ENCODE measurements at places on chromosomes 12 and 14.
A peak's percentile ranks its signal among the peaks of the same experiment; 100 is the strongest.

DNA sequence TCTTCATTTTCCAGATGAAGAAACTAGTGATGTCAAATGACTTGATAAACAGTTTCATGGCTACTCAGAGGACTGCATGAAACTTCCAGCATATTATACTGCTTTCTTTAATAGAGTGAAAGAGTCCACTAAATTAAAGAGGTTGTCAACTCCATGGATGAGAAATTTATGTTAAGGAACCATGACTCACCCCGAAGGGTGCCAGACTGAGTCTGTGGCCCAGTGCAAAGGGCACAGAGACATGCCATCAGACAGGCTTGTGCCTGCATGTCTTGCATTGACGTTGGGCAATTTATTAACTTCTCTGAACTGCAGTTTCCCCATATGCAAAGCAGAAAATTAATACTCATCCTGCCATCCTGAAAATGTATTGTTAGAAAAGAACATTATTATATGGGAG, 382.4 kb downstream of the APAF1 start:
- DNase-seq: no peak

DNA sequence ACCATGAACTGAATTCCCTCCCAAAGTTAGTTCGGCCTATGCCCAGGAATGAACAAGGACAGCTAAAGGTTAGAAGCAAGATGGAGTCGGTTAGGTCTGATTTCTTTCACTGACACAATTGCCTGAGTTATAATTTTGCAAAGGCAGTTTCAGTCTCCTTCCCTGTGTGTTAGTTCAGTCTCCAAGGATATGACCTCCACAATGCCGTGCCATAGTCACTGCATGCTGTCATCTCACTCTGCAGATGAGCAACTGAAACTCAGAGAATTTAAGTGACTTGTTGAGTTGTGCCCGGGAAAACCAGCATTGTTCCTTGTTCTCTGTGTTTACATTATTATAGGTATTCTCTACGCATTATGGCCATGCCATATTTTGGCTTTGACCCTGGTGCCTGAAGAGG, 10.1 kb upstream of the SERPINA1 start:
- DNase-seq: no peak

GRCh38 chr14:37157987-37158386, 14.4 kb downstream of the SLC25A21 start:
- DNase-seq: no peak

GRCh38 chr12:57430112-57430930, 522 bp downstream of the R3HDM2 start:
- DNase-seq: no peak

GRCh38 chr14:76134231-76134630, 17.5 kb upstream of the GPATCH2L start:
- no peak for DNase-seq

DNA sequence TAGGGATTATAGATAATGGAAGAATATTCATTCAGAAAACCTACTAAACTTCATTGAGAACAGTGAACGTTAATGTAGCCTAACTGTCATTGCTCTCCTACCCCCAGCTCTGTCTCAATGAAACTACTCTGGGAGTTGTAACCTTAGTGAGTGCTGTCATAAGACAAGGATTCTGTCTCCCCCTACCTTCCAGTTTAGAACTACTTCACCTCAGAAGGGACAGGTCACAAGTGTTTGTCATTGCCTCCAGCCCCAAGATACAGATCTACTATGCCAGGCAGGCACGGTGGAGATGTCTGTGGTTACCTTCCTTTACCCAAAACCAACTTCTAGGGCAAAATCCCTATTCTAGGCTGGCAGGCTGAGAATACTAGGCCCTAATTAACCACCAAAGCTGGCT, 833.1 kb upstream of the SEL1L start:
- no peak for DNase-seq

DNA sequence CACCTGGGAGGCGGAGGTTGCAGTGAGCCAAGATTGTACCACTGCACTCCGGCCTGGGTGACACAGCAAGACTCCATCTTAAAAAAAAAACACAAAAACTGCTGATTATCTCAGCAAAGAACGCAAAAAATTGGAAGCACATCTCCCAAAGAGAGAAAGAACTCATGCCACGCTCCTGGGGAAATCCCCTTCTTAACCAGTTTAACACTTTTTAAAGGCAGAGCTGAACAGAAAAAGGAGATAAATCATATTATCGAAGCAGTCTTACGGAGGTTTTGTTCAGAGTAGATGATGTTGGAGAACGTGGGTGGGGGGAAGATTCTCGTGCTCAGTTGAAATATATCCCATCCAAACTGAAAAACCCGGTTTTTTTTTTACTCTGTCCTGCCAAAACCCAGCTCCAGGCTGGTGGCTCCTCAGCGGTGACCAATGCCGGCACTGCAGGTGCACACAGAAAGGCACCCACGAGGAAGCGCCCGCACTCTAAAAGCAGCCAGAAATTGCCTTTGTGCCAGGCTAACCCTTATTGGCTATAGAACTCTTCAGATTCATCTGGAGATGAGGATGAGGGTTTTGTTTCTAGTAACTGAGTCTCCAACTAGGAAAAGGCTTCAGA, 100.2 kb upstream of the PARP11 start:
- peak; percentile 42 for DNase-seq

DNA sequence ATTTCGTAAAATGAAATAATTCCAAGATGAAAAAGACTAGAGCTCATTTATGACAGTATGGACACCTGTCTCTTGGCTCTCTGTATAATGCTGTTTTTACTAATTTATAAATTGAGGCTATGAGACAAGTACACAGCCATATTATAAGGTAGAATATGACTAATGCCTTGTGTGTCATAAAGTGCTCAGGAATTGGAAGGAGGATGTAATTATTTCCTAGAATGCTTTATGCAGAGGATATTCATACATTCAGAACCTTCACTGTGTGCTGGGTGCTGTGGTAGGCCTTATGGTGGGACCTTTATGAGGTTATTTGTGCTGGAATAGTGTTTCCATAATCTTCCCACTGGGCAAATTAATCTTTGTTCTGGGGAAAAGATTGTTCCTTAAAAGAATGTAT, 13.3 kb downstream of the PCNX1 start:
- DNase-seq: no peak

DNA sequence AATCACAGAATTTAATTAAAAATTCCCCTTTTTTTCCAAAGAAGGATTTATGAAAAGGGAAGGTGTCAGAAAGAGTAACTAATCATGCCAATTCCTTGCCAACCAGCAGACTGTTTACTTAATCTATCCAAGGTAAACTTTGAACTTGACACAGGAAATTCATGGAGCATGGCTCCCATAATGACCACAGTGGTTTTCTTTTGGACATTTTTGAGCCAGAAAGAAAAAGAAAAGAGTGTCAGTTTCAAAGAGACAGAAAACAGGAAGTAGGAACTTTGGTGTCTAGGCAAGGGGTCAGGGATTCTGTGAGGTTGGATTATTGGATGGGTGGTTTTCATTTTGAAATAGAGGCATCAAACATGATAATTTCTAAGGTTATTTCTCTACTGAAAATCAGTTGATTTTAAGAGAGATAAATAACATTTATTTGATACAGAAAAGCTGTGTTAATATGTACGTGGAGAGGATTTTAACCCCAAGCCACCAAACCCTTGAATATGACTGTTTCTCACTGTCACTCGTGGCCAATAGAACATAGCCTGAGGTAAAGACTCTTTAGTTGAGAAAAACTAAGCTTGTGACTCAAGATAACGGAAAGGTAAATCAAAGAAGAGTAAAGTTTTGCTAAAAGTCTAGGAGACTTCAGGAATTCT, 196.1 kb downstream of the TTC6 start:
- DNase-seq: no peak

- peak; percentile 23 for DNase-seq
Measured at GRCh38 chr14:61510736-61511557, 184.4 kb upstream of the HIF1A start.

DNA sequence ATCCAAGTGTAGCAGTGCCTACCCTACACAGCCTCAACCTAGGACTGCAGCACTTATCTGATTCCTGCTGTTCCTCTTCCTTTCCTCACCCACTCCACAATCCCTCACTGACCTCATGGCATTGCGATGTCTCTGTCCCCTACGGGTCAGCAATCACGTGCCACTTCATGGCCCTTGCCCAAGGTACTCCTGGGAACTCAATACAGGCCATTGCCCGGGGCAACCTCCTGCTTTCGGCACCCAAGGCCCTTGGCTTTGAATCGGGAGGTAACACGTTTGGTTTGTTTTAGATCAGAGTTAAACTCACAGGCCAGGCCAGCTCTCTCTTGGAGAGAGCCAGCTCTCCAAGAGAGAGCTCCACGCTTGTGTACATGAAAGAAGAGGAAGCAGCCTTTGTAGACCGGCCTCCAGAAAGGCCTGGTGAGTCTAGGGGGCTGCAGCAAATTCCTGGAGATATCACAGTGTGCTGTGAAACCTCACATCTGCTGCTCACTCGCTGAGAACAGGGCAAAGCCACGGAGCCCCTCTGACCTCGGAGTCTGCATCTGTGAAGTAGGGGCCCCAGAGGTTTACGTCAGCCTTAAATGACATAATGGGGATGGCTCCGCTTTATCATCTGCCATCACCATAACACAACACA, 12.2 kb downstream of the CLMN start:
- no peak for DNase-seq

- DNase-seq: no peak
Measured at GRCh38 chr14:37539992-37540391, 55.1 kb downstream of the FOXA1 start.

DNA sequence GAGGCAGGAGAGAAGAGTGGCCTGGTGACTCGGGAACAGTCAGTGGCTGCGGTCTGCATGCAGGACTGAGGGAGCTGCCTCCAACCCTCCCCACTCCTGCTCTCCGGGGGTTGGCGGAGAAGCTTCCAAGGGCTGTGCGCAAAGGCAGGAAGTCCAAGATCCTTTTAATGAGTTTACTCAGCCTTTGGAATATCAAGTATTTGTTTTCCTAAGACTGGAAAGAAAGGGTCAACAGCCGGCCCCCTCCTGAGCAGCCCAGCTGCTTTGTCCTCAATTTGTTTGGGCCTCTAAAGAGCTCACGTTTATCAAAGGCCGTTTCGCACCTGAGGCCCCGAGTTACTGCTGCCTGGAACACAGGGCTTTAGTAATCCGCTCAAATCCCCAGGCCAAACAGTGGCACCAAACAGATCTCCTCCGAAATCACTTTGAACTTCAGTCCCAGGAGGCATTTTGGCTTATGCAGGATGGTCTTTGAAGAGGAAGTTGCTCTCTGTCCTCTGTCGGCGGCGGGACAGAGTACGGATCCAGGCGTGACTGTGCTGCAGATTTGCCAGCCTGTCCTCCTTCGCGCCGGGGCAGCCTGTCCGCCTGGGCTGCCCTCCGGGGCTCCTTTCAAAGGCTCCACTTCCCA, 117.2 kb upstream of the FZD10 start:
- DNase-seq: no peak

- DNase-seq: no peak
Measured at GRCh38 chr12:72509891-72510290, 237.7 kb downstream of the TRHDE start.

GRCh38 chr12:10873378-10873777, 10.7 kb downstream of the PRH1 start:
- no peak for DNase-seq

GRCh38 chr14:92035890-92036289, 4.0 kb downstream of the TRIP11 start:
- DNase-seq: no peak

DNA sequence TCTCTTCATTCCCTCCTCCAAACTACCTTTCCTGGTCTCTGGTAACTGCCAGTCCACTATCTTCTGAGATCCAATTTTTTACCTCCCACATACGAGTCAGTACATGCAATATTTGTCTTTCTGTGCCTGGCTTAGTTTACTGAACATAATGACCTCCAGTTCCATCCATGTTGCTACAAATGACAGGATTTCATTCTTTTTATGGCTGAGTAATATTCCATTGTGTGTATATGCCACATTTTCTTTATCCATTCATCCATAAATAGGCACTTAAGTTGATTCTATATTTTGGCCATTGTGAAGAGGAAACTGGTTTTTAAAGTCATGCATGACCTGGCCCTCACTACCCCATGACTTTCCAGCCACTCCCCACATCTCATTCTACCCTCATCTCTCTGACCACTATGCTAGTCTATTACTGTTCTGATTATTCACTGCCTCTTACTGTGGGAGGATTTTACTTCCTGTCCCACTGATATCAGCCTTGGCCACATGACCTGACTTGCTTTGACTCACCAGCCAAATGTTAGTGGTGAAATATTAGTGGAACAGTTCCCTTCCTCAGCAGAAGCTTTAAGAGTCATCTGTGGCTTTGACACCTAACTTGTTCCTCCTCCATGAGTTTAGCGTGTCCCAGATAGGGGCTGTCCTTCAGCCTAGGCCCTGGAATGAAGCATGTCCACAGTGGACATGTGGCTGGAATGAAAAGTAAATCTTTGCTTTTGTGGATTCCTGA, 52.2 kb downstream of the GOLGA5 start:
- DNase-seq: no peak

GRCh38 chr12:100447381-100447780, 26.3 kb upstream of the NR1H4 start:
- no peak for DNase-seq

DNA sequence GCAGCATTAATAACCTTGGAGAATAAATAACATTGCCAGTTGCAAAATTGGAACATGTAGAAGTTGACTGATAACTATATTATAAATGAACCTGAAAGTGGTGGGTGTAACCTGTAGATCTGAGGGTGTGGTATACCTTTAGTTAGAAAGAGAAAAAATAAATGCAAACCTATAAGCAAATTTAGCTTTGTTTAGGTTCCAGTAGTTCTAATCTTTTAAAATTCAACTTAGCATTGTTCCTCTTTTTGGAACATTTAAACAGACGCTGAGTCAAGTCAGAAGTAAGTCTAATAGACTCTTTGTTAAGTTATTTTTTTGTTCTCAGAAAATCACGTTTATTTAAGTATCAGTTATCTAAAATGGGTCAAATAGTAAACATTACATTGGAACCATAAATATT, 120.0 kb downstream of the DNAI7 start:
- DNase-seq: no peak

DNA sequence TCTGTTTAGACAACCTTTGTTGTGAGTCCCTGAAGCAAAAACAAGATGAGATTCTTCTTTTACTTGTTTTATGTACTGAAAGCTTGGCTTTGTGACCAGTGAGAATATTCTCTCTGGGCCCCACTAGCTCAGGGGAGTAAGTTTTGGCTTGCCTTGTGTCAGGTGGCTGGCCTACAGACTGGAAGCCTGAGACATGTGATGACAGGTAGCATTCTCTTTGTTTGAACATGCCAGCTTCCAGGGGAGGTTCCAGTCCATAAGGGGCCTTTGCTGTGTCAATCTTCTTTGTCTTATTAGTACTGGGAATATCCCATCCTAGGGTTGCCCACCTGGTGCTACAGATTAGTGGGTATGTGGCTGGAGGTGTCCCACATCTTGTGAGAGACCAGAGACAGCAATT, 66.1 kb upstream of the FERMT2 start:
- DNase-seq: no peak

- no peak for DNase-seq
Measured at GRCh38 chr12:39406262-39406661, 36.7 kb downstream of the KIF21A start.

- DNase-seq: no peak
Measured at GRCh38 chr12:110555577-110556406, 27.3 kb downstream of the PPTC7 start.

- no peak for DNase-seq
Measured at GRCh38 chr12:91836264-91836663, 309.4 kb downstream of the BTG1 start.
